ENCODE measurements at places on chromosomes 6 and 20.

GRCh38 chr6:16239798-16240123, 1.4 kb downstream of the GMPR start:
- no peak for DNase-seq

- no peak for DNase-seq
These were observed 75.9 kb upstream of the MYL9 start for GRCh38 chr20:36465109-36466080.

DNA sequence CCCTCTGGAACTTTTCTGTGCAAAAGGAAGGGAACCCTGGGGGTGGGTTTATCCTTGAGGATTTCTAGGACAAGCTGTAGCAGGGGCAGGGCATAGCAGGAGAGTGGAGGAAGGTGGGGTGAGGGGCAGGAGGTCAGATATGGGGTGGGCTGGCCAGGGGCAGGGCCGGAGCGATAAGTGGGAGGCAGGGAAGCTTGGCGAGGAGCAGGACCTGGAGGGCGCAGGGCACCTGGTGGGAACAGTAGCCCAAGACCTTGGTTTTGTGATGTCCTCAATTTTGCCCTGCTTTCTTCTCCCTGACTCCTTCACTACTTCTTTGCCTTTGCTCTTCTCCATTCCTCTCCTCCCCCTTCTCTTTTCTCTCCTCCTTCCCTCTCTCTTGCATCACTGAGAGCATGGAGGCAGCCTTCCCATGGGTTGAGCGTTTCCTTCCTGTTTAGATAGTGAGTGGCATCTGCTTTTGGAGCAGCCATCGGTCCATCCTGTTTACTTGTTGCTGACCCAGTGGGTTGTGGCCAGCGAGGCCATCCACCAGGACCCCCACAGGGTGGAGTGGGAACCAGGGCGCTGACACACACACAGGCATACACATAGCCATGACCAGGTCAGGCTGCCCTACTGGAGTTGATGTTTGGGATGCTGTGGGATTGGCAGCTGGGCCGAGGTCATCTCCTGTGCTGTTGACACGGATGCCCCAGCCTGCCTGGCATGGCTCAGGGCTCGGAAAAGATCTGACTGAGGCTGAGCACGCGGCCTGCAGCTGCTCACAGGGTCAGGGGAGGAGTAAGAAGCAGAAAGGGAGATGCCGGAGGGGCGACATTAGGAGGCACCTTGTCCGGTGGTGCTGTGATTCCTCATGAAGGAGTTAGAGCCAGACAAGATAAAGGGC, 121.0 kb upstream of the RNF24 start:
- DNase-seq: no peak

DNA sequence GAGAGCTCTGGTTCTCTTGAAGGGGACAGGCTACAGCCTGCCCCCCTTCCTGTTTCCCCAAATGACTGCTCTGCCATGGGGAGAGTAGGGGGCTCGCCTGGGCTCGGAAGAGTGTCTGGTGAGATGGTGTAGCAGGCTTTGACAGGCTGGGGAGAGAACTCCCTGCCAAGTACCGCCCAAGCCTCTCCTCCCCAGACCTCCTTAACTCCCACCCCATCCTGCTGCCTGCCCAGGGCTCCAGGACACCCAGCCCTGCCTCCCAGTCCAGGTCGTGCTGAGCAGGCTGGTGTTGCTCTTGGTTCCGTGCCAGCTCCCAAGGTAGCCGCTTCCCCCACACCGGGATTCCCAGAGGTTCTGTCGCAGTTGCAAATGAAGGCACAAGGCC, 9.8 kb downstream of the VEGFA start:
- DNase-seq: no peak

- no peak for DNase-seq
These were observed 400.7 kb downstream of the ZFAND3 start for GRCh38 chr6:38220069-38220723.

- DNase-seq: no peak
These were observed 134.7 kb upstream of the RSPO3 start for GRCh38 chr6:126983779-126984178.

DNA sequence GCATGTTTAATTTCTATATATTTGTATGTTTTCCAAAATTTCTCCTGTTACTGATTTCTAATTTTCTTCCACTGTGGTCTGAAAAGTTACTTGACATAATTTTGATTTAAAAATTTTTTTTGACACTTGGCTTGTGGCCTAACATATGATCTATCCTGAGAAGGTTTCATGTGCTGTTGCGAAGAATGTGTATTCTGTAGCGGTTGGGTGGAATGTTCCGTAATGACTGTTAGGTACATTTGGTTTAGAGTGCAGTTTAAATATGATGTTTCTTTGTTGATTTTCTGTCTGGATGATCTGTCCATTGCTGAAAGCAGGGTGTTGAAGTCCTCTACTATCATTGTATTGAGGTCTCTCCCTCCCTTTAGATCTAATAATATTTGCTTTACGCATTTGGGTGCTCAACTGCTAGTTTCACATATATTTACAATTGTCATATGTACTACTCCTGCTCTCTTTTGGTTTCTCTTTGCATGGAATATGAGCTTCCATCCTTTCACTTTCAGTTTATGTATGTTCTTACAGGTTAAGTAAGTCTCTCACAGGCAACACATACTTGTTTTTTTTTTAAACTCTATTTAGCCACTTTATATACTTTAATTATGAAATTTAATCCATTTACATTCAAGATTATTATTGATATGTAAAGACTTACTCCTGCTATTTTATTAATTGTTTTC, 19.5 kb upstream of the EDN1 start:
- DNase-seq: no peak

DNA sequence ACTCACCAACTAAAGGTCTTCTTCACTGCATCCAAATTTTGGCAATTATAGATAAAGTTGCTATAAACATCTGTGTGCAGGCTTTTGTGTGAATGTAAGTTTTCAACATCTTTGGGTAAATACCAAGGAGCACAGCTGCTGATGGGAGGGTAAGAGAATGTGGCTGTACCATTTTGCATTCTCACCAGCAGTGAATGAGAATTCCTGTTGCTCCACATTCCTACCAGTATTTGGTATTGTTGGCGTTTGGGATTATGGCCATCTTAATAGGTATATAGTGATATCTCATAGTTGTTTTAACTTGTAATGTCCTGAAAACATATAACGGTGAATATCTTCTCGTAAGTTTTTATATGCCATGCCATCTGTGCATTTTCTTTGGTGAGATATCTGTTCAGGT, 69.3 kb downstream of the ILRUN start:
- DNase-seq: no peak

DNA sequence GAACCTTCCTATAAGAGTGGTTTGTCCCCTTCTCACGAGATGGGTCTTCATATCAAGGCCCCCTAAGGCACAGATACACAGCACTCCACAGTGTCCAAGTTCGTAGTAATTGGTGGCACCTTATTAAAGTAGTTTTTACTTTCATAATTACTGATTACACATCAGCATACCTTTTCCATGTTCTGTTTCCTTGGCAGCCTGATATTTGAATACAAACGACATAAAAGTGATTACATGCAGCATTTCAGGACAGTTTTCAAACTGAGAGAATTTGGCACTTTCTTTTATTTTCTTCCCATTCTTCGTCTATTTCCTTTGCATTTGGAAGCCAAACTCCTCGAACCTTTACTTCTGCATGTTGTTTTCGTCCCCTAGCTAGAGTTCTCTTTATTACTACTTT, 139.7 kb downstream of the MTHFD1L start:
- no peak for DNase-seq

DNA sequence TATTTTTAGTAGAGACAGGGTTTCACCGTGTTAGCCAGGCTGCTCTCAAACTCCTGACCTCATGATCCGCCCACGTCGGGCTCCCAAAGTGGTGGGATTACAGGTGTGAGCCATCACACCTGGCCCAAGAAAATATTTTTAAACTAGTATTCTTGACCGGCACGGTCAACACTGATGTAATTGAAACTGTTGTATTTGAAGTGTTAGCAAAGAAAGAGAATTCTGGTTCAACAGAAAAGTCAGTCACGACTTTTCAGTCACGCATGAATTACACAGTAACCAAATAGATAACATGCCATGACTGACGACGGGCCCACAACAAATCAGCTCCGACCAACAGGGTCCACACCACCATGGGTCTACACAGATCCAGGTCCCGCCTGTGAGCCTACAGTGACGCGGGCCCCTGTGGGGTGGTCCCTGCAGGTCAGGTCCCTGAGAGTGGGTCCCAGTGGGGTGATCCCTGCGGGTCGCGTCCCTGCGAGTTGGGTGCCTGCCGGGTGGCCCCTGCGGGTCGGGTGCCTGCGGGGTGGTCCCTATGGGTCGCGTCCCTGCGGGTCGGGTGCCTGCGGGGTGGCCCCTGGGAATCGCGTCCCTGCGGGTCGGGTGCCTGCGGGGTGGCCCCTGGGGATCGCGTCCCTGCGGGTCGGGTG, 1.0 kb downstream of the GMEB2 start:
- no peak for DNase-seq

DNA sequence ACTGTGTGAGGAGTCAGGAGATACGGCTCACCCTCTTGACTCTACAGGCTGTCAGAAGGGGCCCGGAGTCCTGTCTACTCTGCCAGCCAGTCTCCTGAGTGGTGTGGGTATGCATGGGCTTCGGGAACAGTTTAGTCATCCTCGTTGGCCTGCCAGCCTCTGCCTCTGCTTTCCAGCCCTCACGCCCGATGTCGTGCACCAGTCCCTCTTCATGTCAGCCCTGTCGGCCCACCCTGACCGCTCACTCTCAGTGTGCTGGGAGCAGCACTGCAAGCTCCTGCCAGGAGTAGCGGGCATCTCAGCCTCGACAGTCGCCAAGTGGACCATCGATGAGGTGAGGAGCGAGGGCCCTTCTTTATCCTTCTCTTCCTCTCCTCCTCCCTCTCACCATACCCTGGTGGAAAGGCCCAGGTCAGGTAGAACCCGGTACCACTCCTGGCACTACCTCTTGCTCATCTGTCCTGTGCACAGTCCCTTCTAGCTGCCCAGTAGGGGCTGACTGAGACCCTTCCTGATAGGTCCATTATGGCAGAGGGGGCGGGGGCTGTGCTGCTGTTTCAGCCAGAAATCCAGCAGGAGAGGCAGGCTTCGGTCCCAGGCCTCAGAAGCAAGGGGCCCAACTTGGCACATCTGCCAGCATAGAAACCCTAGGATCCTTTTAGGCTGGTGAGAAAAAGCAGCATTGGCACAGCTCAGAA, 18.7 kb upstream of the SGK2 start:
- no peak for DNase-seq

DNA sequence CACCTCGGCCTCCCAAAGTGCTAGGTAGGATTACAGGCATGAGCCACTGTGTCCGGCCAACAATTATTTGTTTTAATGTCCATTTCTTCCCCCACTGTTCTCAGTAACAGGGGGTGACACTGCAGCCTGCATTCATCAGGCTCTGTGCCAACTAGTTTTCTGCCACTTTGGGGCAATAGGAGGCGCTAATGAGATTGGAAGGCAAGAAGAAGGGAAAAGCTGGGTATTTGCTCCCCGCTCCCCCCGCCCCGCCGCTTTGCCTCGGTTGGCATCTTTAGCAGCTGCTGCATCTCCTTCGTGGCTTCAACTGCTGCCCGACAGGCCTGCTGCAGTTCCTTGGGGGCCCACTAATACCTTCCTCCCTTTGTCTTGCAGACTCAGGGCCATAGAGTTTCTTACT, 35.0 kb upstream of the MDGA1 start:
- no peak for DNase-seq

GRCh38 chr20:24098886-24099285, 110.3 kb upstream of the GGTLC1 start:
- DNase-seq: no peak

DNA sequence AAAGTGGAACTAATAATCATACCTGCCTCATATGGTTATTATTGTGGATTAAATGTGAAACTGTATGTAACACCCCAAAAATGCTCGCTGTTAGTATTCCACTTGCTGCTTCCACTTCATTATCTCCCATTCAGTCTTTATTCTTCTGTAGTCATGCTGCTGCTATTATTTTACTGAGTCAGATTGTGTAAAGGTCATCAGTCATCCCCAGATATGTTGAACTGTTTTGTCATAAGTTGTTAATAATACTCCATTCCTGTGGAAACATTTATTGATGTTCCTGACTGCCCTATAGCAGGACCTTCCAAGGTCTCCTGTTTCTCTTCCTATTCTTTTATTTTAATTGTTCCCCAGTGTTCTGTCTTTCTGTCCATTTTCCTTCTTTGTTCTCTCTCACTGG, 1148.3 kb downstream of the EPHA7 start:
- no peak for DNase-seq

All from HL-60 (cell line).